ENCODE measurements at places on chromosomes 13 and 19. TPM values are rescaled to one million over a fixed set of nuclear protein-coding genes. Genes with fewer than 3 reads are reported as not detected.

Gene ZGLP1
- not detected for total RNA-seq

Gene PRODH2
- not detected for total RNA-seq

Gene TMEM255B
- total RNA-seq: 1.1 TPM

Gene ABCA7
- total RNA-seq: 4.5 TPM

Gene CAPS
- total RNA-seq: 2.6 TPM

Gene TEX29
- total RNA-seq: not detected

Gene SAFB
- 28.2 TPM for total RNA-seq

Gene MATK
- not detected for total RNA-seq

Gene LRRC4B
- under 0.01 TPM for total RNA-seq

Gene ZNF382
- total RNA-seq: 8.3 TPM

Gene ETV2
- not detected for total RNA-seq

Gene TTC9B
- total RNA-seq: not detected

Gene SLC35E1
- 48.8 TPM for total RNA-seq

Gene ITGBL1
- total RNA-seq: 4.2 TPM

Gene IZUMO2
- not detected for total RNA-seq

Gene DPP9
- total RNA-seq: 33.9 TPM

Gene INSR
- total RNA-seq: 18.5 TPM

Gene GRIK5
- total RNA-seq: not detected

Gene C13orf42
- total RNA-seq: not detected

All from cardiac atrium fibroblast (primary cell).